ENCODE measurements at places on chromosomes 13 and 19. TPM values are rescaled to one million over a fixed set of nuclear protein-coding genes. Genes with fewer than 3 reads are reported as not detected.

PSG3 gene
- total RNA-seq = not detected

SIGLEC5 gene
- total RNA-seq = 0.32 TPM

DNA sequence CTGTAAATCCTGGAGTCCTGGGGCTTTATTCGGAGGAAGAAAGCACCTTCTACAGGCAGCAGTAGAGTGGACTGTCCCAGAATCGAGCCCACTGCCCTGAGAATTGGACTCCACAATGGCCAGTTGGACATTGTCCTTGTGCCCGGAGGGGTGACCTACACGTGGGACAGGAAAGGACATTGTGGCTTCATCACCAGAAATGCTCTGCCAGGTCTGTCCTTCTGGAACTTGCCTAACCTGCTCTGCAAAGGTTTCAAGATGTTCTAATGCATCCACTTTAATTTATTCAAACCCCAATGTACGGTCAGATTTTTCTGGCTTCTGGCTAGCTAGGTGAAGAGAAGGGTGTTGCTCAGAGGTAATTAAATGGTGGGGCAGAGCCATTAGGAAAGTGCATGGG lies 32.4 kb upstream of the SPATA13 start:
- no peak for DNase-seq

GRCh38 chr13:109480011-109480955 lies 306.1 kb downstream of the IRS2 start:
- no peak for DNase-seq

DNA sequence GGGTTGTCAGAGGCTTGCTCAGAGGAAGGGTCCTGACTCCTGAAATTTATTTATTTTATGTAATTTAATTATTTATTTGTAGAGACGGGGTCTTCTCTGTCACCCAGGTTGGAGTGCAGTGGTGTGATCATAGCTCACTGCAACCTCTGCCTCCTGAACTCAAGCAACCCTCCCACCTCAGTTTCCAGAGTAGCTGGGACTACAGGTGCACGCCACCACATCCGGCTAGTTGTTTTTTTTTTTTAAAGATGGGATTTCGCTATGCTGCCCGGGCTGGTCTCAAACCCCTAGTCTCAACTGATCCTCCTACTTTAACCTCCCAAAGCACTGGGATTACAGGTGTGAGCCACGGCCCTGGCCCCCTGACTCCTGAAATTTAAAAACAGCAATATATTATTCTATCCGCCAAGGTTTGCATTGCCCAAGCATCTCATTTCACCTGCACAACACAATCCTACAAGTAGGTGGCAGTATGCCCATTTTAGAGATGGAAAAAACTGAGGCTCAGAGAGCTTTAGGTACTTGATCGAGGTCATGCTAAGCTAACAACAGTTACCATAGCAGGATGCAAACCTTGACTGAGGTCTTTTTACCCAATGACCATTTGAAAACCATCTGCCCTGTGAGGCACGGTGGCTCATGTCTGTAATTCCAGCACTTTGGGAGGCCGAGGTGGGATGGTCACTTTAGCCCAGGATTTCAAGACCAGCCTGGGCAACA lies 18.1 kb downstream of the ARHGEF18 start:
- no peak for DNase-seq

DNA sequence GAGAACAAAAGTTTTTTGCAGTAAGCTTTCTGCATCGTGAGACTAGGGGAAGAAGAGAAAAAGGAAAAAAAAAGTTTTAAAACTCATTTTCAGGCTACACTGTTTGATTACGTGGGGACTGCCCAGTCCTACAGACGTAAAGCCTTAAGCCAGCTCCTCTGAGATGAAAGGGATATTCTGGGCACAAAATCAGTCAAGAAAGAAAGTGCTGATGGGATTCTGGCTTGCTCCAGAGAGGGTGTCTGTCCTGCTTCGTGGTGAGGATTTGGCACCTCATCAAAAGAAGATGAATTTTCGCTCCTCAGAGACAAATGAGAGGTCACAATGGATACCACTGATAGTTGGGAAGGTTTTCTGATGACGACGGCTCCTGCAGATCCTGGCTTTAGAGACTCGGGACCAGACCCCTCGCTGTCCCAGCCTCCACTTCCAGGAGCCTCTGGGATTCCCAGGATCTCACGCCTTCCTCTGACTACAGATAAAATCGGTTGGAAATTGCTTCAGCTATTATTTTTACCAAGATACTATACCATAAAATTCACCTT lies 9.7 kb downstream of the TEX29 start:
- no peak for DNase-seq

- no peak for DNase-seq
Observed at GRCh38 chr13:31875134-31875533, 135.8 kb downstream of the RXFP2 start.

DNA sequence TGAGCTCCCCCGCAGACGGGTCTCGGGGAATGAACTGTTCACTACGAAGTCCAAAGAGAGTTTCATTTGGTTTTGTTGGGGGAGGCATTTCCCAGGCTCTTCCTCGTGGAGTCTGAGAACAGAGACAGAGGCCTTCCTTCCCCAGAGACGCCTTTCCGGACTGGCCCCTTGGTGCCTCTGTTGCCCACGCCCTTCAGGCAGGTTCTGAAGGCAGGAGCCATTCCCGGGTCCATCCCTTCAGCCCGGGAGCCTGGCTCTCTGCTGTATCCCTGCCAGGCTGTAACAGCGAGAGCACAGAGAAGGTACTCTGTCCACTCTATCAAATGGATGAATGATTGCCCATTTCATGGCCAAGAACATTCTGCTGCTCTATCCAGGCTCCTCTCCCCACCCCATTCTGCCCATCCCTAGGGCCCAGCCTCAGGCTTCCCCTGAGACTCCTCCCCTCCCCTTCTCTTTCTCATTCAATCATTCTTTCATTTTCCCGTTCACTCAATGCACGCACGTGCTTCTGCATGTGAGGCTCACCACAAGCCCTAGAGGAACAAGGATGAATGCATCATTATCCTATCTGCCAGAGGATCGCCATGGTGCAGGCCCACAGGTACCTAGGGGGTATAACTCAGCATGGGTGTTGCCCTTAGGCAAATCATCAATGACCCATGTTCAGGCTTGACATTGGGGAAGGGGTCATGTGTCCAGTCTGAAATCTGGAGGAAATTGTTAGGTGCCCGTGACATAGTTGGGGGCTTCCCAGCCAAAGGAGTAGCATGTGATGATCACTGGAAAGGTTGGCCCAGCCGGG lies 298.6 kb downstream of the ZNF536 start:
- DNase-seq = no peak

Measured in urinary bladder (tissue), 4 donors.